ENCODE measurements at places on chromosomes 2 and 18.

GRCh38 chr18:3852321-3852720 is 402.3 kb downstream of the TGIF1 start:
- DNase-seq: no peak

GRCh38 chr2:36952748-36953197 is 13.6 kb downstream of the STRN start:
- no peak for DNase-seq

DNA sequence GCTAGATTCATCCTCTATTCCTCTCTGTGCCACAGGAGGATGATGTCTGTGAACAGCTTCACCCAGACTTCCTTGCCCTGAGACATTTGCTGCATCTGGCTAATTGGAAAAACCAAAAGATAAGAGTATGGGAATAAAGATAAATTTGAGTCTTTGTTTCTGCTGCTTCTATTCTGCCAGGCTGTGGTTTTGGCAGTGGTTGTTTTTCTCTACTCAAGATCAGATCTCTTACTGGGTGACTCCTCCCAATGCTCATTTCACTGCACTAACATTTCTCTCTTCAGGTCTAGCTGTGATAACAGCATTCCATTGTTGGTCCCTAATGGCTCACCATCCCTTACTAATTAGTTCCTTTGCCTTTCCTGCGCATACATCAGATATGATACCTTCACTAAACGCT is 89.5 kb downstream of the CALCRL start:
- no peak for DNase-seq

DNA sequence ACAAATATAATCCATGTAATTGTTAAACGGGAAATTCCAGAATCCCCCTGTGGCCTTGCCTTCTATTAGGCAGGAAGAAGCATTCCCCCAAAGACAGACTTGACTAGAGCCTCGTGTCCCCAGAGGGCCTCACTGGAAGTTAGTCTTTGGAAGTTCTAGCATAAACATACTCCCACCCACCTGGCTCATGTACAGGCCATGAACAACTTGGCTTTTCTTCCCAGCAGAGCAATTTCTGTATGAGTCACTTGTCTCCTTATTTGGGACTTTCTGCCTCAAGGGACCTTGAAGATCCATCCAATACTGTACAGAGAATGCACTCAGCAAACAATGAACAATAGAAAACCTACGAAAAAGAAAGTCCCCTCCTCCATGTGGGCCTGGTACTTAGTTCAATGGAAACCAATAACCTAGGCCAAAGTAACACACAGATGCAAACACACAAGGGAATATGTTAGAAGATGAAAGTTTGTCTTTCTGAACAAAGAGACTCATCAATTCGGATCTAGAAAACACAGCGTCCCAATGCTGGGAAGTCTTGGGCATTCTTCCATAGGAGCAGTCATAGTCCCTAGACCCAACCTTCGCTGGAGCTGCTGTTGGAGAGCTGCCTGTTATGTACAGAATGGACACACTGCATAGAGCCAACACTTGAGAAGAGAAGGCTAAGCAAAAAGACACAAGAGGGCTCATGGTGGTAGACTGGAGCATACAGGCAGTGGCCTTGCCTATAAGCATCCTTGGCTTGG is 303.5 kb downstream of the HRH4 start:
- no peak for DNase-seq

- DNase-seq: no peak
These were observed 24.8 kb upstream of the TUBB6 start for GRCh38 chr18:12283256-12283655.

GRCh38 chr2:237307474-237307873 is 106.5 kb downstream of the COL6A3 start:
- DNase-seq: no peak

- DNase-seq: no peak
These were observed 34.0 kb upstream of the SLC40A1 start for GRCh38 chr2:189614585-189614984.

- no peak for DNase-seq
These were observed 36.0 kb upstream of the SCN1A start for GRCh38 chr2:166163775-166164174.

GRCh38 chr2:60489289-60489688 is 64.2 kb downstream of the BCL11A start:
- DNase-seq: no peak

- no peak for DNase-seq
These were observed 137.9 kb downstream of the KLHL29 start for GRCh38 chr2:23522726-23523372.

GRCh38 chr2:135230150-135230549 is 178.1 kb downstream of the RAB3GAP1 start:
- no peak for DNase-seq

DNA sequence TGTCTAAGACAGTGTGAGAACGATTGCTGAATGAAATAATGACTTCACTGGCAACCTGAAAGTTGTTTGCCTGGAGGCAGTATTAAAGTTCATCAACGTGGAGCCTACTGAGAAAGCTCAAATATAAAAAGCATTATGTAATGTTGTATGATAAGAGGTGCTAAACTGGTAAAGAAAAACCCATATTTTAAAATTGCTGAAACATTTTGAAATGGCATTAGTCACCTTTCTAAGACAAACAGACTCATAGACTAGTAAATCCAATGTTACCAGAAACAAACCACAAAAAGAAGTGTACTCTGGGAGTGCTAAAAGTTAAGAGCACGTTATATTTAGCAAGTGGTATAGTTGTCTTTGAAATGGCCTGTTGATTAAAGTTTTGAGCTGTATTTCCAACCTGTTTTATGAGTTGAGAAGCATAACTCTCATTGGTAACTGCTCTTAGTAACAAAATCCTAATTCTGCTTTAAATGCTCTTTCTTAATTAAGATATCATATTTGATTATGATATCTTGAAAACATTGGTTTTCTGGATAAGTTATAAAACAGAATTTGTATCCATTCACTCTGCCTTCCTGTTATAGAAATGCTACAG is 62.7 kb downstream of the CYP1B1 start:
- no peak for DNase-seq

- DNase-seq: no peak
These were observed 448.3 kb upstream of the SLC14A2 start for GRCh38 chr18:45166836-45167551.

- DNase-seq: no peak
These were observed 80.5 kb downstream of the EHBP1 start for GRCh38 chr2:62785810-62786597.

DNA sequence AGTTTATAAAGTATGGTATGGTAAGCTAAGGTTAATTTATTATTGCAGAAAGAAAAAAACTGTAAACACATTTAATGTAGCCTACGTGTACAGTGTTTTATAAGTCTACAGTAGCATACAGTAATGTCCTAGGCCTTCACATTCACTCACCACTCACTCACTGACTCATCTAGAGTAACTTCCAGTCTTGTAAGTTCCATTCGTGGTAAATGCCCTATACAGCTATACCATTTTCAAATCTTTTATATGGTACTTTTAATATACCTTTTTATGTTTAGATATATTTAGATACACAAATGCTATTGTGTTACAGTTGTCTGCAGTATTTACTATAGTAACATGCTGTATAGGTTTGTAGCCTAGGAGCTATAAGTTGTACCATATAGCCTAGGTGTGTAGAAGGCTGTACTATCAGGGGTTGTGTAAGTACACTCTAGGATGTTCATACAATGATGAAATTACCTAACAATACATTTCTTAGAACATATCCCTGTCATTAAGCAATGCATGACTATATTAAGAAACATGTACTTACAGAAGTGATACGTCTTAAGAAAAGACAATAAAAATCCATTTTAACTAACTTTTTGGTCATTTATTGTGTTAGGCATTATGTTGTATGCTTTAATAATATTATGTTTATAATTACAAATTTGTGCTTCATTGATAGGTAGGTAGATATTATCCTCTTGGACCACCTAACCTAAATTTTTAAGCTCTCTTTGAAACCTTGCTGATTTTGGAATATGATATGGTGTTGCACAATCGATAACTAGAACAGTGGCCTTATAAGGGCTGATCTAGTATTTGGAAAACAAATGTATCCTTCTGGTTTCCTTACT is 51.9 kb downstream of the VRK2 start:
- no peak for DNase-seq

- DNase-seq: no peak
These were observed 37.3 kb downstream of the USP14 start for GRCh38 chr18:195651-196050.

DNA sequence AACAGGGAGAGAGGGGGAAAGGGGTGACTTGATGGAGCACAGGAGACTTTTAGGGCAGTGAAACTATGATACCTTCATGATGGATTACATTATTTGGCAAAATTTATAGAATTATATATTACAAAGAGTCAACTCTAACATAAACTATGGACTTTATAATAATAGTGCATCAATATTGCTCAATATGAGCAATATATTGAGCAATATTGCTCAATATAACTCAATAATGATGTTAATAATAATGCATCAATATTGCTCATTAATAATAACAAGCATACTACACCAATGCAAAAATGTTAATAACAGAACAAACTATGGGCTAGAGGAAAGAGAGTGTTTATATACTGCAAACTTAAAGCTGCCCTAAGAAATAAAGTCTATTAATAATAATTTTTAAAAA is 3.1 kb upstream of the UNC80 start:
- no peak for DNase-seq

GRCh38 chr2:70049255-70049654 is 38.0 kb upstream of the PCBP1 start:
- no peak for DNase-seq

GRCh38 chr2:3001615-3002560 is 375.7 kb downstream of the EIPR1 start:
- peak; percentile 44 for DNase-seq

GRCh38 chr18:59940068-59940467 is 40.3 kb downstream of the PMAIP1 start:
- DNase-seq: no peak

GRCh38 chr2:177506998-177507397 is 114.4 kb downstream of the AGPS start:
- DNase-seq: no peak

GRCh38 chr2:19717446-19717845 is 184.3 kb downstream of the TTC32 start:
- no peak for DNase-seq

DNA sequence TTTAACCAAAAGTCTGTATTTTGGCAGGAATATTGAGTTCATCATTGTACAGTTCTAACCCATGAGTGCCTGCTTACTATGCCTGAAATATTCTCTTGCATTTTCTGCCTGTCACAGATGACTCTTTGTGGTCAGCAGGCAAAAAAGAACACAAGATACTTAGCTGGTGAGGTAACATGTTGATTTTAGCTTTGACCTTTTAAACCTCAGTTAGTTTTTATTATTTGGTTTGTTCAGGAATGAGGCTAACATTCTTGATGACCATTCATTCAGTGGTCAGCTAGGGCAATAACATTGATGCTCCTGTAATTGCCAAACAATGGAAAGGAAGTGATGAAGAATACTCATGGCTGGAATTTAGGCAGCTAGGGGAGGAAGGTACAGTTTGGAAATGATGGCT is 491.2 kb downstream of the PIK3C3 start:
- DNase-seq: no peak

Data from ecto neural progenitor cell (in vitro differentiated cells).